ENCODE measurements at places on chromosomes 16 and 17. TPM values are rescaled to one million over a fixed set of nuclear protein-coding genes. Genes with fewer than 3 reads are reported as not detected.
A peak's percentile ranks its signal among the peaks of the same experiment; 100 is the strongest.

The PYY gene
- not detected for total RNA-seq

The SREBF1 gene
- total RNA-seq, result 109 TPM

GRCh38 chr17:64074704-64075426 is 54.4 kb upstream of the ICAM2 start:
- peak; percentile 82 for DNase-seq

The ZNF598 gene
- total RNA-seq, result 187 TPM

The CIITA gene
- 0.35 TPM for total RNA-seq

The UBALD1 gene
- 8.0 TPM for total RNA-seq

GRCh38 chr17:32100971-32101631 is 41.2 kb upstream of the RHOT1 start:
- no peak for DNase-seq

DNA sequence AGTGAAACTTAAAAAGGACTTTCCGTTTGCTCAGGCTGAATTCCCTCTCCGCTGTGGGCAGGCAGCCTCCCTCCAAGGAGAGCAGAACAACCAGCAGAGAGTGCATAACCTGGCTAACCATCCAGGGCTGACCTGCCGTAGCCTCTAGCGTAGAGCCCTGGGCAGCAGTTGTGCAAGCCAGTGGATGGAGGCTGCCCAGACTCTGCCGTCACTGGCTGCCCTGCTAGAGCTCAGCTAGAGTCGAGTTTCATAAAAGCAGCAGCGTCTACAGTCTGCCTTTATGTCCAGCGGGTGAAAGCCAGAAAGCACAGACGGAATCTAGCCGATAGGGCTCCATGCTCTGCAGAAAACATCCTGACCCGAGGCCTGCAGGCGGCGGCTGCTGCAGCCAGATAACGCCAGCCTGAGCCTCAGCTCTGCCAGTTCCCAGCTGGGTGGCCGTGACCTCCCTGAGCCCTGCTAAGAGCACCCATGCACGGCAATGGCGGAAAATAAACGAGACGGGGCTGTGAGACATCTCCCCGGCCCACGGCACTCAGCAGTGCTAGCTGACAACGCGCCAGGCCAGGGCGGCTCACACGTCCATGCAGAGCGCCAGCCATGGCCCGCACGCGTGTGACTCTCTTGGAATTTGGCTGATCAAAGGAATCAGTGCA is 231.3 kb downstream of the ENGASE start:
- no peak for DNase-seq

The UNC45B gene
- under 0.01 TPM for total RNA-seq

The IRX3 gene
- 15.5 TPM for total RNA-seq

The KCTD13 gene
- 38.9 TPM for total RNA-seq

- no peak for DNase-seq
These were observed 67.2 kb upstream of the CDC42EP4 start for GRCh38 chr17:73378974-73379470.

DNA sequence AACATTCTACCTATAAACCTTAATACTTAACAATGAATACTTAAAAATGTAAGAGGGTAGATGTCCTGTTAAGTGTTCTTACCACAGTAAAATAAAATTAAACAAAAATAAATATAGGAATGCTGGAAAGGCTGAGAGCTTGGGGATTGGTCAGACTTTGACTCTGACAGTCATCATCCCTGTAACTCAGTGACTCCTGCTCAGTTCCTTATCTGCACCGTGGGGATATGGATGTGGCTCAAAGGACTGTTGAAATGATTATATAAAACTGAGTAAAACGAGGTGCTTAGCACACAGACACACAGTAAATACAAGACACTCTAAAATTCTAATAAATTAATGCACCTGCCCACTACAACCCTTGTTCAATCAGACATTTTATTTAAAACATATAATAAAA is 338.6 kb downstream of the TMEM114 start:
- DNase-seq, result no peak

The SPN gene
- total RNA-seq, result not detected

DNA sequence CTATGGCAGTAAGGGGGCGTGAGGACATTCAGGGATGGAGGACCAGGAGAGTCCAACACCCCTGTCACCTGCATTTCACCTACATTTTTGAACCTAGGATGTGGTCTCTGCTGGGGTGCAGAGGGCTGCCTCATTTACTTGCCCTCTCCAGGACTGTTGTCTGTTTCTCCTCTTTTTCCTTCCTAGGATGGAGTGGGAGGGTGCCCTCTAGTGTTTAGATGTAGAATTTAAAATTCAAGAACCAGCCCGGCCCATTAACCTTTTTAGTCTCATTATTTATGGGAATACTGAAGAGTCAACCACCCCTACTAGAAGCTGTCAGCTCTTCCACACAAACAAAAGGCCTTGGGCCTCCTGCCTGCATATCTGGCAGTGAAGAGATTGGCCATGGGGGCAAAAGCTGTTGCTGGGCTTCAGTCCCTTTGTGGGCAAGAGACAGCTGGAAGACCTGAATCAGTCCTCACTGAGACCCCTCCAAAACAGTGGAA is 2.5 kb upstream of the STARD3 start:
- peak; percentile 32 for DNase-seq

DNA sequence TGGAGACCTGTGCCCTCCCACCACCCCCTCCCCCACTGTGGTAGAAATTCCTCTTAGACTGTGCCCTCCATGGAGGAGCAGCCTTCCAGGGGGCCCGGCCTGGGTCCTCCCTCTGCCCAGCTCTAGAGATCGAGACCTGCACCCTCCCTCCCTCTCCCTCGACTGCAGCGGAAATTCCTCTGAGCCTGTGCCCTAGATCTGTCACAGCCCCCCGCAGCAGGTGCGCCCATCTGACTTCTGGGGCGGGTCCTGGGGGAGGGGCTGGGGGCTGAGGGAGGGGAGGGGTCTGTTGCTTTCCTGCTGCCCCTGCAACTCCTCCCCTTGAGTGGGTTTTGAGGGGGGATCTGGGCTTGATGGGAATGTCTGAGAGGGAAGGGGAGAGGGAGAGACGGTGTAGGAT is 177.8 kb upstream of the GSE1 start:
- no peak for DNase-seq

- no peak for DNase-seq
These were observed 31.8 kb upstream of the NAT9 start for GRCh38 chr17:74807925-74808324.

GRCh38 chr16:4682616-4683254 is 10.6 kb upstream of the NUDT16L1 start:
- peak; percentile 44 for DNase-seq

DNA sequence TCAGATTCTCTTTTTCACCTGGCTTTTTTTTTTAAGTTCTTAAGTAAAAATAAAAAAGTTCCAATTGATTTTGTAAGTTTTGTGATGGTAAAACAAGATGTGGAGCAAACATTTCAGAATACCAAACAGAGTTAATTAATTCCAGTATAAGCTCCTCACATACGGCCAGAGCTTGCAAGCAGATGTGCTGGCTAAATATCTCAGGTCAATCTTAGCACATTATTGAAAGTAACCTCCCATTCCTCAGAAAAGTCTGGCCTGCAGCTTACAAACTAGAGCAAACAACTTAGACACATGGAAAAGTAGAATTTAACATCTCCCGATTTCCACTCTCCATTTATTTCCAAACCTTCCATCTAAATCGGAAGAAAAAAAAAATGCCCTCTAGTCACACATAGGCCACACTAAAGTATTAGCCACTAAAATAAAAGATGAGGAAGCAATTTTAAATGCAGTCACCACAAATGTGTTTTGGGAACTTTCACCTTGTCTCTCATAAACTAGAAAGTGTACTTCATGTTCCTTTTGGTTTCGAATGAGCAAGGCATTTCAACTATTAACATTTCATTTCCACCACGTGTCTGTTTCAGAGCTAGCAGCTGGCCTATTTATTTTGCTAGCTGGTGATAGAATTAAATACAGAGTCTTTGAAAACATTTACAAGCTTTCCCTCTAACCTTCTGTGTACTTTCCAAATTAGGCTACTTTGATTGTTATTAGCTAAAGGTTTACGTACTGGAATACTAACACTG is 143.3 kb downstream of the STX8 start:
- no peak for DNase-seq

DNA sequence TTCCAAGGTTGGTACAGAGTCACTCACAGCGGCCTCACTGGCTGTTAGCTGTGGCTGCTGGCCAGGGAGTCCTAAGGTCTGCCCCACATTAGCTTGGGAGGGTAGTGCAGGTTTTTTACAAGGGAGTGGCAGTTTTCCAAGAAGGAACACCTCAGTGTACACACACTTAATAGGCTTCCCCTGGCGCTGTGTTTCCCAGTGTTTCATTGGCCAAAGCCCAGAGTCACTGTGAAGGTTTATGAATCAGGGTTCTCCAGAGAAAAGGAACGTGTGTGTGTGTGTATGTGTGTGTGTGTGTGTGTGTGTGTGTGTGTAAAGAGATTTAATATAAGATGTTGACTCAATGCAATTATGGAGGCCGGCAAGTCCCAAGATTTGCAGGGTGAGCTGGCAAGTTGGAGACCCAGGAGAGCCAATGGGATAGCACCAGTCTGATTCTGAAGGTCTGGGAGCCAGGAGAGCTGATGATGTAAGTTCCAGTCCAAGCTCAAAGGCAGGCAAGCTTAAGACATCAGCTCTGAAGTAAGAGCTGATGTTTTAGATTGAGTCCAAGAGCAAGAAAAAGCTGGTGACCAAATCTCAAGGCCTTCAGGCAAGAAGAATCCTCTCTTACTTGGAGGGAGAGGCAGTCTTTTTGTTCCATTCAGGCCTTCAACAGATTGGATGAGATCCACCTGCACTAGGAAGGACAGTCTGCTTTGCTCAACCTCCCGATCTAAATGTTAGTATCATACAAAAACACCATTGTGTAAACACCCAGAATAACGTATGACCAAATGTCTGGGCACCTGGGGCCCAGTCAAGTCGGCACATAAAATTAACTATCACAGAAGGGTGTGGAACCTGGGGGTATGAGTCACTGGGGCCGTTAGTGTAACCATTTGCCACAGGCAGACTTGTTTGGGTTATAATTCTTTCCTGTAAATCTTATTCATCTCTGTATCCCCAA is 206.8 kb downstream of the PRKCA start:
- peak; percentile 96 for DNase-seq

- DNase-seq, result no peak
These were observed at the start of gene DBNDD1 for GRCh38 chr16:90018652-90019542. DBNDD1 (minus strand) TSS chr16:90019456; CDS start chr16:90019341, 115 bp downstream.

GRCh38 chr16:19913340-19913645 is 28.6 kb upstream of the GPRC5B start:
- DNase-seq, result no peak

The HS3ST2 gene
- total RNA-seq, result 10.8 TPM

The ERN1 gene
- total RNA-seq, result 36.8 TPM

DNA sequence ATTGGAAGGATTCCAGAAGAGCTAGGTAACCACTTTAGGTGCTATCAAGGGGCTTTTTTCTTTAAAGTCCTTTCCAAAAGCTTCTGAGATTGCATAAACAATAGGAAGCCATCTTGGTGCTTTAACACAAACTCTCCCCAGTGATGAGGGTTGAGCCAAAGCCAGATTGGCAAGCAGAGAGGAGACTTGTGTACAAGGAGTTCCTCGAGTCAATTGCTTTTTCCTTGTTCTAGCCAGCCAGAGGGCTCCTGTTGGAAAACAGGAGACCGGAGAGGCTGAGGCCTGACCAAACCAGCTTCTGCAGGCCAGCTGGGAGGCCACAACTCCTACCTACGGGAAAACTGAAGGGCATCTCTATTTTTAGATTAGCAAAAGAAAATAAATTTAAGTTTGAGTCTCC is 46.5 kb downstream of the MAPT start:
- no peak for DNase-seq

DNA sequence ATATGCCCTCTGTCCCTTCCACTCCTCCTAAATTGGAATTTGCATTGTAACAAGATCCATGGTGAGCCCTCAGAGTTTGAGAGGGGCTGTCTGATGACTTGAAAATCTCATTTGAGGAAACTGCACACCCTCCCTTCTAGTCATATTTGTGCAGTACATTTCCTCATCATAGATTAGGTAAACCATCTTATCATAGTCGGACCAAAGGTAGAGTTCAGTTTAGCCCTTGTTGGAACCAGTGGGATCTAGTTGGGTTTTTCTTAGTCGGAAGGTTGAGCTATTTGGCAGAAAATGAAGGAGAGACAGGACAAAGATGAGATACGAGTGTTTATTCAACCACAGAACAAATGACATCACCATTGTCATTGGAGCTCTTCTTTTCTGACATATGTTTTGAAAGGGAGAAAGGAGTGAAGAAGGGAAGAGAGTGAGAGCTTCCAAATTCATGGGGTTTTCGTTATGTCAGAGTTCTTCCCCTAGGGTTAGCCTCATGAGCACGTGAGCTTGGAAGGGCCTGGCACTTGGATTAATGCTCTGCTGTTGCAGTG is 15.8 kb upstream of the KRT20 start:
- no peak for DNase-seq

- DNase-seq, result no peak
These were observed 33.3 kb downstream of the BAHCC1 start for GRCh38 chr17:81428516-81428915.

The SYNGR3 gene
- total RNA-seq, result 3.6 TPM

DNA sequence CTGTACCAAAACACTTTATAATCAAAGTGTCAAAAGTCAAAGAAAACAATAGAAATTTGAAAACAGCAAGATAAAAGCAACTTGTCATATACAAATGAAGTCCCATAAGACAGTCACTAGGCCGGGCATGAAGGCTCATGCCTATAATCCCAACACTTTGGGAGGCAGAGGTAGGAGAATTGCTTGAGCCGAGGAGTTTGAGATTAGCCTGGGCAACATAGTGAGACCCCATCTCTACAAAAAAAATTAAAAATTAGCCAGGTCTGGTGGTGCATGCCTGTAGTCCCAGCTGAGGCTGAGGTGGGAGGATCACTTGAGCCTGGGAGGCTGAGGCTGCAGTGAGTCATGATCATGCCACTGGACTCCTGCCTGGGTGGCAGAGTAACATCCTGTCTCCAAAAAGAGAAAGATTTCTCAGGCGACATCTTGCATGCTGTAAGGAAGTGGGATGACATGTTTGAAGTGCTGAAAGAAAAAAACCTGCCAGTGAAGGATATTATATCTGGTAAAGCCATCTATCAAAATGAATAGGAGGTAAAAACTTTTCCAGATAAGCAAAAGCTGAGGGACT is 98.7 kb upstream of the NACA2 start:
- peak; percentile 12 for DNase-seq

DNA sequence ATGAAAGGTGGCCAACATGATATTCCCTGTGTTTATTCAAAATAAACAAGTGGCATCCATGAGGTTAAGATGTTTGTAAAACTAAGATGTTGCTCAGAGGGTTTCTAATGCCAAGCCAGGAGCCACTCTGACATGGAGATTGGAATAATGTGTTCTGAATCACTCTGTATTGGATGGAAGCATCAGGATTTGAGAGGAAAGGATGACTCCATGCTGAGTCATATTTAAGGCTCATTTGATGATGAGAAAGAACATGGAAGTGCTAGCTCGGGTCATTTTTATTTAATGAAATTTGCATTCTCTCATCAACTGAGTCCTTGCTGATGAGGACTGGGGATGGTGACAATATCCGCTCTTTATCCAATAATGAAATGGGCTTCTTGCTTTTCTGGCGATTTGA is 6.2 kb downstream of the VAT1L start:
- DNase-seq, result peak; percentile 52

DNA sequence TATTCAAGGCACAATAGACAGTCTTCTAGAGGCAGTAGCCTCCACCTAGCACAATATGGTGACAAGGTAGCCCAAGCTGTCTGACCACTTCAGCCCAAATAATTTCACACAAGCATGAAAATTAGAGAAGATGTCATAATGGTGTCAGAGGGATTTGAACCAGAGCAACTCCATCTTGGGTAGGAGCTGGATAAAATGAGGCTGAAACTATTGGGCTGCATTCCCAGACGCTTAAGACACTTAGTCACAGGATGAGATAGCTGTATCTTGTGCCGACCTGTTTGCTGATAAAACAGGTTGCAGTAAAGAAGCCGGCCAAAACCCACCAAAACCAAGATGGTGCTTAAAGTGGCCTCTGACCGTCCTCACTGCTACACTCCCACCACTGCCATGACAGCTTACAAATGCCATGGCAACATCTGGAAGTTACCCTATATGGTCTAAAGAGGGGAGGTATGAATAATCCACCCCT is 192.6 kb downstream of the CPPED1 start:
- DNase-seq, result peak; percentile 78
